T-helper 22 cell (primary cell): ENCODE measurements at places on chromosomes 5 and 9.

GRCh38 chr9:89617978-89618377 lies 13.2 kb downstream of the GADD45G start:
- no peak for DNase-seq

GRCh38 chr5:14790220-14790619 lies 81.4 kb downstream of the ANKH start:
- DNase-seq, result no peak

DNA sequence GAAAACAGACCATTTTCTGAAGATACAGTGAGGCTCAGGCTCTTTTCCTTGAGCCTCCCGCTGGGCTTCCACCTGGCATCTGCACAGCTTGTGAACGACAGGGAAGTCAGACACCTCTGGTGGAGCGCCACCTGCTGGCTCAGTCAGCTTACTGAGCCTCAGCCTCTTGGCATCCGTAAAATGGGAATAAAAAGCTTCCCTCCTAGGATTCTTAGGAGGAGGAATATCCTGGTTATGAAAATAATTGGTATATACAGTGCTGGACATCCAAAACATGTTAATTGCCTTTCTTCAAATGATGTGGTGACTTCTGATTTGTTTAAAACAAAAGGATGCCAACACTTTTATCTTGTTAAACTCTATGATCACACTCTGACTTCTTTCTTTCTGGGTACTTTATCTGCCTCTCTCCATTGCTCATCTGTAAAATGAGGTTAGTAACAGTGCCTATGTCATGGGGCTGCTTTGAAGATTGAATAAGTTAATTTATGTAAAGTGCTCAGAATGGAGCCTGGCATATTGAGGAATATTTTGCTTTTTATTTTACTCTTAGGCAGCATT lies 67.5 kb downstream of the MAMDC2 start:
- no peak for DNase-seq

- no peak for DNase-seq
These were observed 18.9 kb downstream of the CAMK2A start for GRCh38 chr5:150270541-150271295.

- DNase-seq, result no peak
These were observed 813 bp downstream of the ERMP1 start for GRCh38 chr9:5832071-5832537.

DNA sequence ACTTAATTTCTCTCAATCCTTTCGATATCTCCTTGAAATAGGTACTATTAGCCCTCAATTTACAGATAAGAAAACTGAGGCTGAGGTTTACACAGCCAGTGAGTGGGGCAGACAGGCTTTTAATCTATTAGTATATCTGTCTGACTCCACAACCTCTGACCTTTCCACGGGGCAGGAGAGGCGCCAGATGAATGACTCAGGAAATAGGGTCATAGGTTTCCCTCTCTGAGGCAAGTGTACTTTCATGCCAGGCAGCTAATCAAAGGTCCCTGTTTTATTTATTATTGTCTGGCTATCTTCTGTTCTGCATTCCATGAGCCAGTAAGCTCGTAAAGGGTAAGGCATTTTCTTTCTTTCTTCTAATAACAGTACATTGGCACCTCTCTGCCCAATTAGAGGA lies 79.6 kb upstream of the KLF4 start:
- no peak for DNase-seq

GRCh38 chr9:129436751-129437625 lies 183.9 kb downstream of the C9orf50 start:
- no peak for DNase-seq

- no peak for DNase-seq
These were observed 2.5 kb downstream of the FREM1 start for GRCh38 chr9:14907696-14908095.

GRCh38 chr9:127252410-127253318 lies 11.9 kb upstream of the GARNL3 start:
- DNase-seq, result no peak

- DNase-seq, result no peak
These were observed 130.4 kb upstream of the SLIT3 start for GRCh38 chr5:169431386-169431785.
